ENCODE measurements at places on chromosomes 3 and 15.

- DNase-seq: no peak
These were observed 2.5 kb downstream of the HYAL2 start for GRCh38 chr3:50319894-50320625.

DNA sequence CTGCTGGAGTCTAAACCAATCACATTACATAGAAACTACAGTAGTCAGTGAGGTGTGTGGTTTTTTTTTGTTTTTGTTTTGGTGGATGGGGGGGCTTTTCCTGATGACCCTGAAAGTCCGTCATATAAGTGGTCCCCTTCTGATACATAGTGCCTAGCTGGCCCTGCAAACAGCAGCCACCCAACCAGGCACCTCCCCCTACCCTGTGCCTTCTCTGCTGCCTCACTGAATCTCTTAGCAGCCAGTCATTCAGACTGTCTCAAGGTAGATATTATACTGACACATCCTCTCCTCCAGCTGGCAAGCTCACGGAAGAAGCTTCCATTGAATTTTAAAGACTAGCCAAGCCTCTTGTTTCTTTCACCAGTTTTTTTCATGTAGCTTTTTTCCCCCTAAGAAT lies 21.4 kb downstream of the SYN2 start:
- no peak for DNase-seq

DNA sequence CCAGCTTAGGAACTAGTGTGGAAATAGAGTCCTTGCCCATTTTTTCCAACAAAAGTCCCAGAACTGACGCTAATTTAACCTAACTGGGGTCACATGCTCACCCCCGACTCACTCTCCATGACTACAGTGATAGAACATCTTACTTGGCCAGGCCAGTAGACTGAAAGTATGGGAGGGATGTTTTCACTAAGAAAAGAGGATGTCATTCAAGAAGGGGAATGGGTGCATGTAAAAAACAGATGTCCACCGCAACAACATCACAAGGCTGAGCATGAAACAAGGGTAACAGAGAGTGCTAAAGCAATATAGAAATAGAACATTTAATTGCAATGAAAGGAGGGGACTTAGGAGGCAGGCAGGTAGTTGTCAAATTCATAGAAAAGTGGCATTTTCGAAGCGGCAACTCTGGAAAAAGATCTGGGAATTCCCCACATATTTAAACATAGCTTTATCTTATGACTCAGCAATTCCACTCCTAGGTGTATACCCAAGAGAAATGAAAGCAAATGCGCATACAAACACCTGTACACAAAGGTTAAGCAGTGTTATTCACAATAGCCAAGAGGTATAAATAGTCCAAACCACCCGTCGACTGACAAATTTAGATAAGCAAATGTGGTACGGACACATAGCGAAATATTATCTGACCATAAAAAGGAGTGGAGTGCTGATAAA lies 41.1 kb upstream of the UBE2E2 start:
- DNase-seq: no peak

- DNase-seq: no peak
These were observed 402.2 kb upstream of the CFAP20DC start for GRCh38 chr3:59451800-59452746.

- no peak for DNase-seq
These were observed 2.1 kb upstream of the DYNLT2B start for GRCh38 chr3:196320137-196320536.

DNA sequence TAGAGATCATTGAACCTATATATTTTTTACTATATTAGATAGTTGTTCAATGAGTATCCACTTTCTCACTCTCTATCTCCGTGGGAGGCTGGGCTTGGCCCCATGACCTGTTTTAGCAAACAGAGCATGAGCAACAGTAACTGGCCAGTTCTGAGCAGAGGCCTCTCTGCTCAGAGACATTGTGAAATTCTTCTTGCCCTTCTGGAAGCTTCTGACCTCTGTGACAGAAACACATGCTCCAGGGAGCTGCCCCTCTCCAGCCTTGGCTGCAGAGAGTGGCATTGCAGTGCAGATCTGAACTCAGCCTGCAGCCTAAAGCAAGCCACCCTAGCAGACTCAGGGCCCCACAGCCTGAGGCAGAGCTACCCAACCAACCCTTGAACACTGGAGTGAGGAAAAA lies 20.5 kb downstream of the FAM240A start:
- no peak for DNase-seq

GRCh38 chr3:156732715-156733421 lies 58.5 kb downstream of the TIPARP start:
- no peak for DNase-seq

DNA sequence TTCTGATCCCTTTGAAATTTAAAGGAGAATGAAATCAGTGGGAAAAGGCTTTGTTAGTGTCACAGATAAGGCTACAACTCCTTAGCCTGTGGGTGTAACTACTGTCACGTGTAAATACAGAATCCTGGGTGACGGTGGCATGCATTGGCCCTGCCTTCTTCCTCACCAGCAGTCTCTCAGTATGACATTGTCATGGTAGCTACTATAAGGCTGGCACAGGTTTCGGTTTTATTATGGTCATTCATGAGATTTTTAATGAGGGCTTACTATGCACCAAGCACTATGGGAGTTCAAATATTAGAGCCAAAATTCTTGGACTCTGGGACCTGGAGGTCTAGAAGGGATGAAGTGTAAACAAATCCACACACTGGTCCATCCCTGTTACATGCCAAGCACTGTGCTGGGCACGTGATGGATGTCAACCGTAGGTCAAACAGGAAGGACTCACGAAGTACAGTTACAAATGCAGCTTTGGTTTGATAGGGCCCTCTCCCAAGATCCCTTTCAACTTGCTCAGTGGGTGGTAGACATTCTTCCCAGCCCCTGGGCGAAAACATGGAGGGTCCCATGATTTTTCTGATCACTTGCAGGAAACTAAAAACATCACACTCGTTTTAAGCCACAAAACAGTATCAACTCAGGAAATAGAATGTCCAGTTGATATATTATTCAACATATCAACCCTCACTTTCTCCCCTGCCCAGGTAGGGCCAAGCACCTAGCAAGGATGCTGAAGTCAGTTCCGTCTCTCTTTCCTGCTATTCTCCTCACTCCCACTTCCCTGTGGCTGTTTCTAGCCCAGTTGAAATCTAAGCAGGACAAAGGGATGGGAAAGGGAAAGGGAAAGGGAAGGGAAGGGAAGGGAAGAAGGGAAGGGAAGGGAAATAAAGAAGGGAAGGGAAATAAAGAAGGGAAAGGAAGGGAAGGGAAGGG lies 25.3 kb downstream of the BFSP2 start:
- no peak for DNase-seq

- DNase-seq: no peak
These were observed 42.6 kb downstream of the PAQR5 start for GRCh38 chr15:69341356-69341755.

All from urothelium cell line (cell line).